ENCODE measurements at places on chromosomes 13 and 19. TPM values are rescaled to one million over a fixed set of nuclear protein-coding genes. Genes with fewer than 3 reads are reported as not detected.

DNA sequence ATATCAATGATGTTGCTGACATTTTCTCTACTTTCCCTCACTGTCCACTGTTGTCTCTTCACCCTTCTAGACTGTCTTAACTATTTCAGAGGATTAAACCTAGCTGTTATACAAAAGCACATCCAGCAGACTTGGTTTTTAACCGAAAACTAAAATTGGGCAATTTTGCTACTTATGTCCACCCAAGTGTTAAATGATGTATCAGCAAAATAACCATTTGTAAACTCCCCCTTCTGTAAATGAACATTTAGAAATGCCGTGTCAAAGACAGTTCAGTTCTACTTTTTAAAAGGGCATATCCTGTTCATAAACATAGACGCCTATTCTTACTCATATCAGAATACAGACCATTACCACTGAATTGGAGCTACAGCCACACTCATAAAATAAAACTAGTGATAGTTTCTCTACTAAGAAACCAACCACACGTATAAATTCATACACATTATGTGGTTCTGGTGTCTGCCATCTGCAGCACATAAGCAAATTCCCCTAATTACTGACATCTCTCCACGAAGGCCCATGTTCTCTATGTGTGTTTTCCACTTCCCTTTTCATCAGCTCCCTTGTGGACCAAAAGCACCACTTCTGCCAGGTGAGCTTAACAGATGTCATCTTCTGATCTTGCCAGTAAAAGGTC is 1091.8 kb downstream of the PCDH9 start:
- DNase-seq, result no peak

- DNase-seq, result no peak
Measured at GRCh38 chr19:38634757-38635482, 12.5 kb upstream of the ACTN4 start.

DNA sequence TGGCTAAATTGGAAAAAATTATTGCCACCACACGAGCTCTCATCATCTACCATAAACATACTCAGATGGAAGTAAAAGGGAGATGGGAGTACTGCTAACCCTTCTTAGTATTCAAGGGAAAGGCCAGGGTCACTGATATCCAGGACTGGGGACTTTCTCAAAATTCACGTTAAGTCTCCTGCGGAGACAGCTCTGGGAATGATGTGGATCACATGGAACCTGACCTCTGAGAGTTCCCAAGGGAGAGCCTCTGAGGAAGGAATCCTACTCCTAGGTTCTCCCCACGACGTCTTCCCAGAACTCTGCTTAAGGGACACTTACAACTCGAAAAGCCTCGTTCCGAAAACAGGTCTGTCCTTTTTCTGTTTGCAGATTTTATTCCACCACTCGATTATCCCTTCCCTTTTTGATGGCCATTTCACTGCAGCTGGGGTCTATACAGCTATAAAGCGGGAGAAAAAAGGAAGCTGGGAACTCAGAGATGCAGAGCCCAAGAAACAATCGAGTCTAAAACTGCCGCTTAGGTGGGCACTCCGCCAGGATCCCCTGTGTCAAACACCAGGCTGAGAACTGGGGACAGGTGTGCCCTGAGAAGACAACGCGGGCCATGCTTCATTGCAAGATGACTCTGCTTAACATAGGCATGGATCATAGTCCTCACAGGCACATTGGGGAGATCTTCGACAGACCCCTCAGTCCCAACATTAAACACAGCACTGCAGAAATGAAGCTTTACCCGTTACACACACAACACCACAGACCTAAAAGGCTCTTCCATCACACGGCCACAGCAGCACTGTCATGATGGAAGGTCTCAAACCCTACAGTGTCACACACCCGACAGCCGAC is 823 bp upstream of the ZNF567 start:
- no peak for DNase-seq

DNA sequence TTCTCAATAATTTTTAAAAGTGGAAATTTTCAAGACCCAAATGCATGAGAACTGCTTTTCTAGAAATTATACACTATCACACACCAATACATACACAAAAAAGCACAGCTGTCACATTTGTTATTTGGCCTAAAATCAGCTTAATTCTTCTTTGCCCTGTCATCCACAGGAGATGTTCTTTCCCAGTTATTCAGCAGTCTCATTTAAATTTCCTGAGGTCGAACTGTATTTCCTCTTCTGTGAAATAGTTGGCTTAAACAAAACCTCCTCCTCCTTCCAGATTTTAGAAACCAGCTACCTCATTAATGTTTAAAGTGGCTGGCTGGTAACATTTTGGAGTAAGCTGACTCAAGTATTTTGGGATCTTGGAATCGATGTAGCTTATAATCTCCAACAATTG is 39.1 kb downstream of the SMAD9 start:
- DNase-seq, result no peak

- DNase-seq, result no peak
Measured at GRCh38 chr19:31512181-31512970, 163.1 kb upstream of the TSHZ3 start.

DNA sequence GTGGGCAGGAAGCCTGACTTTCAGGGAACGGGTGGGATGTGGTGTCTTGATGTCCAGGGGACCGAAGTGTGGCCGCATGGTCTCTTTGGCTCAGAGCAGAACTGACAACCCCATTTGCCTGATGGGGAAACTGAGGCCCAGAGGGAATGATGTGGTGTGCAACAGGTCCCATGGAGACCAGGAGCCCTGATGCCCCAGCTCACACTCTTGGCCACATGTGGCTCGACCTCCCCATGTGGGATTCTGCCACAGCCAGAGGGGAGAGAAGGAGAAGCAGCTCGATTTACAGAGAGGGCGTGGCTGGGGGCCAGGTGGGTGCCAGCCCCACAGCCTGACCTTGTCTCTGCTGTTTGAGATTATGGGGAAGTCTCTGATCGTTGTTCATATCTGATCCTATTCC is 128.1 kb downstream of the TEX29 start:
- no peak for DNase-seq

DNA sequence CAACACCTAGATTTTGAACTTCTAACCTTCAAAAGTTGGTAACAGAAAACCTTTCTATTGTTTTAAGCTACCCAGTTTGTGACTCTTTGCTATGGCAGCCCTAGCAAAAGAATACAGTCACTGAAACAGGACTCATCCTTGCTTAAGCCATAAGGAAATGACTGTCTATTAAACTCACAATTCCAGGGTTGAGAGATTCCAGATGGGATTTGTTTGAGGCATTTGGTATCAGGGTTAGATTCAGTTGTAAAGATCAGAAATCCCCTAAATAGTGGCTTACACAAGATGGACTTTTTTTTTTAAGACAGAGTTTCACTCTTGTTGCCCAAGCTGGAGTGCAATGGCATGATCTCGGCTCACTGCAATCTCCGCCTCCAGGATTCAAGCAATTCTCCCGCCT is 41.1 kb upstream of the RGCC start:
- no peak for DNase-seq

DNA sequence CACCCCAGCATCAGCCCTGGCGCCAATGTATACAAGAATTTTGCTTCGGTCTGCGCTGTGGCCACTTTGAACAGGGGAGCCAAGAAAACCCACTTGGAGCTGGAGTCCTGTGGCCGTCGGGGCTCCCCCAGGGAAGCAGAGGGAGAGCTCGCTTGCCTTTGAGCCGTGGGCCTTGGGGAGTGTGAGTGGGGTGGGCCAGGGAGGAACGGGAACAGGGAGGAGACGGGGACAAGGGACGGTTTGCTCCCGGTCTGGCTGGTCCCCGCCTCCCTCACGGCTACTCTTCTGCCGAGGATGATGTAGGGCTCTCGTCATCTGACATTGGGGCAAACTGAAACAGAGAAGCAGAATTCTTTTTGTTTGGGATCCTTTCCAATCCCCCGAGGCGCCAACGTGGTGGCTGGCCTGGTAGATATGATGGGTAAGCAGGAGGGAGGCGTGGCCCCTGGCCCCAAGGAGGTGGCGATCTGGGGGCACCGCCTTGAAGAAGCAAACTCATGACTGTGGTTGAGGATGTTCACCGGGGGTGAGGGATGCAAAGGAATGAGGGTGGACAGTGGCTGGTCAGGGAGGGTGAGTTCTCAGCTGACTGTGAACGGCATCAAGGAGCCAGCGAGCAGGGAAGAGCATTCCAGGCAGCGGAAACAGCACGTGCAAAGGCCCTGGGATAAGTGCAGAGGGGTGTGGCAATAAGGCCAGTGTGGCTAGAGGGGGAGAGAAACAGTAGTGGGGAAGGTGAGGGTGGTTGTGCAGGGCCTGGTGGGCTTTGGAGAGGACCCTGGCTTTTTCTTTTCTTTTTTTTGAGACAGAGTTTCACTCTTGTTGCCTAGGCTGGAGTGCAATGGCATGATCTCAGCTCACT is 10.9 kb upstream of the SPC24 start:
- DNase-seq, result no peak

GRCh38 chr19:31338069-31338776 is 11.0 kb downstream of the TSHZ3 start:
- peak; percentile 57 for DNase-seq

GRCh38 chr19:16121141-16121540 is 9.5 kb downstream of the RAB8A start:
- no peak for DNase-seq

- no peak for DNase-seq
Measured at GRCh38 chr13:20702530-20702914, 977 bp upstream of the IL17D start.

DNA sequence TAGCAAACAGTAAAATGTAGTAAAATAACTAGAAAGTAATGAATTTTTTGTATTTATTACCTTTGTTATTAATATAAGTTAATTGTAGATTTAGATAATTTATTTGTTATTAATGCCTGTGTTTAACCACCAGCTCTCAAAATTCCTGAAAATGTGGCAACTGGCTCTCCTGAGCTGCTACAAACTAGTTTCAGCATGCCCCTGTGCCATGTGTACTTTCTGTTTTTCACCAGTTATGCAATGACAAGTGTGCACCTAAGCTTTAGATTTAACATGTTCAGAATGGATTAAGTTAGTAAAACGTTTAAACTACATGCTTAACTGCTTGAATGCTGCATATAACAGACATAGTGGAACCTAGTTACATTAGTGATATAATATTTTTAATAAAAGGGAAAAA is 88.1 kb downstream of the POSTN start:
- DNase-seq, result no peak

DNA sequence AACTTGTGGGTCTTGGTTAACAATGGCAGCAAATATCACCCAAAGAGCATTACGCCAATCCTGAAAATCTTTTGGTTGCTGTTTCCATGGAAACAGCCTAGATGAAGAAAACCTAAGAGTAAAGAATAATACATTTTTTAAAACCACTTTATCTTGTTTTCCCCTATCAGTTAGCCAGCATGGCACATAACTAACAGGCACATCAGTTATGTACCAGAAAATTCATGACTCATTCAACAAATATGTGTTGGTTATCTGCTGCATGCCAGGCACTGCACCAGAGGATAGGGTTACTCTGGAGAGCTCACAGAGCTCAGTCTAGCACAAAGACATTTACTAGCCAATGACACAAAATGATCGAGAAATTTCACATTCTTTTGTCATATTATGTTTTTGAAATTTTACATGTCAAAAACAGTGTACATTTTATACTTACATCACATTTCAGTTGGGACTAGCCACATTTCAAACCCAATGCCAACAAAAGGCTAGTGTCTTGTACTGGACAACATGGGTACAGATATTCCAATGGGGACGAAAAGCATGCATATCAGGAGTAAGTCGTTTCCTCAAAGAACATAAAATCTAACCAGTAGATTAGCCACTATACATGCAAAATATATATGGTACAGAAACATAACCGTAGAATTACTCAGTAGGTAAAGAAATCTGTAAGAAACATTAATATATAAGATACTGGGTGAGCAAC is 20.3 kb downstream of the LNX2 start:
- DNase-seq, result peak; percentile 39

GRCh38 chr19:29620931-29621351 is 14.9 kb downstream of the POP4 start:
- DNase-seq, result no peak

GRCh38 chr13:70580825-70581224 is 472.6 kb upstream of the KLHL1 start:
- DNase-seq, result no peak

- peak; percentile 91 for DNase-seq
Measured at GRCh38 chr13:113820813-113821651, 42.8 kb downstream of the GAS6 start.

GRCh38 chr19:40598121-40598917 is 2.9 kb upstream of the LTBP4 start:
- DNase-seq, result peak; percentile 83

GRCh38 chr13:27423333-27423732 is 1.1 kb upstream of the GTF3A start:
- no peak for DNase-seq

GRCh38 chr13:56586976-56587375 is 553.7 kb upstream of the PRR20A start:
- no peak for DNase-seq

GRCh38 chr19:49594993-49595818 is 4.2 kb downstream of the PRR12 start:
- DNase-seq, result no peak

GRCh38 chr13:59946944-59947343 is 216.8 kb downstream of the DIAPH3 start:
- no peak for DNase-seq

- no peak for DNase-seq
Measured at GRCh38 chr19:16978839-16979802, 47.5 kb downstream of the CPAMD8 start.

DNA sequence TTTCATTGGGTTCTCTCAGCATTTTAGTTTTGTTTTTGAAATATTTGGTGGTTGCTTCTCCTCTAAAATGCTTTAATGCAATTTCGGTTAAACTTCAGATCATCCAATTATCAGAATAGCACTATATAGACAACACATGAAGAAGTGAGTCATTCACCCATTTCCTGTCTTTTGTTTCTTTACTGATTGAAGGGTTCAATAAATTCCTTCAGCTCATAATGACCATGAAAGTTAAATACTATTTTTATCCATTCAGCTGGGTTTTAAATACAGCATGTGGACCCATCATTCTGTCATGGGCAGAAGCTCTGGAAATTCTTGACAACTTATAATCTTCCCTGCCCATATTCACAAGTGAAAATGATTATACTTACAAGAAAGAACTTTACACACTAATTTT is 187.2 kb downstream of the ITGBL1 start:
- DNase-seq, result no peak

GRCh38 chr19:1417145-1417544 is 9.8 kb downstream of the DAZAP1 start:
- DNase-seq, result no peak

- peak; percentile 31 for DNase-seq
Measured at GRCh38 chr13:102191951-102192502, 209.8 kb downstream of the FGF14 start.

STAP2 gene
- total RNA-seq, result 0.78 TPM

SHISA2 gene
- total RNA-seq, result not detected

ATP4B gene
- not detected for total RNA-seq

ZNF583 gene
- 12.4 TPM for total RNA-seq

GPR12 gene
- not detected for total RNA-seq

NUCB1 gene
- total RNA-seq, result 199 TPM
